ENCODE measurements at places on chromosomes 2 and 18.

DNA sequence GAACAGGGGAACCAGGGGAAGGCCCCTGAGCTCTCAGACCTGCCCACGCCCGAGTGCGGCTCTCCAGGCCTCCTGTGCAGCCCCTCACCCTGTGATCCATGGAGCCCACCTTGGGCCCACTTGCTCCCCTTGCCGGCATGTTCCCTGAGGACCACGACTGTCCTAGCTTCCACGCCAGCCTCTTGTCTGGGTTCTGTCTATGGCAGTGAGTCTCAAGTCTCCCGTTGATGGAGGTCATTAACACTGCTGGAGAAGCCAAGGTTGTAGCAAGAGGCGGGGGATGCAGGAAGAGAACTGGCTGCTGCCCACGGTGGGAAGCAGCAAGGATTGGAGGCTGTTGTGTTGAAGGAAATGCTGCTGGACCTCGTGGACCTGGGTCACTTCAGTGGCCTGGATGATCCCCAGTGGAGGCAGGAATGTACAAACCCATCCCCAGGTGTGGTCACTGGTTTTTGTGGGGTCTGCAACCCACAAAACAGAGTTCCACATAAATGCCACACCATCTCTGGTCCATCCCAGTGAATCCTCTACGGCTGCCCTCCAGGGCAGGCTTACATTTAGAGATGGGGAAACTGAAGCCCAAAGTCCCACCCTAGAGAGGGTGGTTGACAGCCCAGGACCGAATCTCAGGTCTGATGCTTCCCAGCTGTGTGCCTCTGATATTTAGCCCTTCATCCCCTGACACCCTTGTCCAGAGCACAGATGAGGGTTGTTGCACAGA, 150.3 kb downstream of the NDUFA10 start:
- no peak for DNase-seq

GRCh38 chr2:157290525-157290924, 33.0 kb downstream of the GALNT5 start:
- DNase-seq, result no peak

DNA sequence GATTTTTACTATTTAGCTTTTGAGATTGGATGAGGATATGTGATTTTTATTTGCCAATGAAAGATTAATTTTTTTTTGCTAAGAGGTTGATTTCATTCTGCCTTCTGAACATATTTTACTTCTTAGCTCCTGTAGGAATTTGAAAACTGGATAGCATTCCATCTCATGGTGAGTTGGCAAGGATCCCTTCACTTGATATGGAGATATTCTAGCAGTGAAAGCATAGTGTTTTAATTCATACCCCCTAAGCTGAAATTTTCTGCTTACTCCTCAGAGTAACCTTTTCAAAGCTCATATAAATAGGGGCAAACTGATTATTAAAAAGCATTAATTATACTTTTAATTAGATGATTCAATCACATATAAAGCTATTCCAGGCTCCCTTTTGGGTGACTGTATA, 61.0 kb upstream of the KCNJ3 start:
- DNase-seq, result no peak

- DNase-seq, result no peak
Measured at GRCh38 chr2:46876741-46877384, 38.7 kb downstream of the MCFD2 start.

DNA sequence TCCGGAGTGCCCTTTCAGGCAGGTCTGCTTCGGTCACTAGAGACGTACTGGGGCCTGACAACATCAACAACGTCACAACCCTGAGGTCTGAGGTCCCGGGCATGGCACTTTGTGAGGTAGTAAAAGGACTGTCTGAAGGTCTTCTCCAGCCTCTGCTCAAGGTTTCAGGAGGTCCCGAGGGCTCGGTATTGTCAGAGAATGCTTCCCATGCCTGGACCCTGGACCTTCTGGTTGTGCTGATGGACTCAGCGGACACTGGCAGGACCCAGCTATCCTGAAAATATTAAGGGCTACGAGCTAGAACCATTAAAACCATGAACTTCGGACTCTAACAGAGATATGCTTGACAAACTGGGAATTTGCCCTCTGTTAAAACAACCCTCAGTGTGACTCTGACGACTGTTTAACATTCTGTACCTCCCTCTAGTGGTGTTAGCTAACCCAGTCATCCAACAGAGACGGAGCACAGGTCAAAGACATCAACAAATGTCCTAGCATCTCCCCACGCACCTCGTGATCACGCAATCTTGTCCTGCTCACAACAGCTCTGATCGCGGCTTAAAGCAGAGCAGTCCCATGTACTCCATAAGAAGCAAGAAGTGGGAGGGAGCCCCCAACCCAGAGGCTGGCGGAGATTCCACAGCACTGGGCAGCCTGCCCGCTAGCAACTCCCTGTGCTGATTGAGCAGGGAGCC, 96.5 kb downstream of the CCDC93 start:
- DNase-seq, result no peak
